Effector memory CD8-positive, alpha-beta T cell (primary cell): ENCODE measurements at places on chromosomes 5 and 9.
A peak's percentile ranks its signal among the peaks of the same experiment; 100 is the strongest.

- peaks cover 55% of the 10 kb centered on the region for H3K4me1 ChIP-seq
- peak; percentile 73 for DNase-seq
Observed at GRCh38 chr5:141605523-141606277, 13.1 kb downstream of the DIAPH1 start.

GRCh38 chr9:93231121-93231694 is 47.3 kb downstream of the WNK2 start:
- H3K27ac ChIP-seq: no peak overlapping the region
- no peak for DNase-seq
- H3K27me3 ChIP-seq: peaks cover 71% of the 10 kb centered on the region

GRCh38 chr9:132422574-132422973 is 12.6 kb downstream of the CFAP77 start:
- no peaks in the 10 kb centered on the region for H3K36me3 ChIP-seq
- no peaks in the 10 kb centered on the region for H3K4me1 ChIP-seq
- H3K27ac ChIP-seq: no peak overlapping the region
- H3K27me3 ChIP-seq: peaks cover 78% of the 10 kb centered on the region
- DNase-seq: no peak

- no peak for DNase-seq
- no peaks in the 10 kb centered on the region for H3K4me1 ChIP-seq
- no peaks in the 10 kb centered on the region for H3K36me3 ChIP-seq
Observed at GRCh38 chr5:59169081-59169767, 586.3 kb downstream of the RAB3C start.

GRCh38 chr5:75023368-75024159 is 28.8 kb downstream of the GCNT4 start:
- peak overlapping the region; percentile 80 for H3K27ac ChIP-seq
- DNase-seq: peak; percentile 36
- H3K4me3 ChIP-seq: peak overlapping the region; percentile 53
- no peaks in the 10 kb centered on the region for H3K27me3 ChIP-seq
- peaks cover 46% of the 10 kb centered on the region for H3K4me1 ChIP-seq

DNA sequence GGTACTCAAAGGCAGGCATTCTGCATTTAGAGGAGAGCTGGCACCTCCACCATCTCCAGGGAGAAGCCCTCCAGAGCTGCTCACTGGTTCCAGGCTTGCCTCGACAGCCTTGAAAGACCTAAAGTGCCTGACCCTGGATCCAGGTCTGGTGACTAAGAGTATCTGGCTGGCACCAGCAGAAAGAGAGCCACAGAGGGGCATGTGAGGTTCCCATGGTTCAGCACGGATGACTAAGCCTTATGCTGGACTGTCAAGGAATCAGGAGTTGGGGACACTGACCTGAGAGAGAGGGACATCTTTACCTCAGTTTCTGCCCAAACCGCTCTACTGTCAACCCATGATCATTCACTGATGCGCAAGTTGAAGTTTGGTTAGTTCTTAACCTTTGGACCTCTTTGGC is 3.0 kb downstream of the ACTL7A start:
- H3K4me3 ChIP-seq: no peak overlapping the region
- no peak overlapping the region for H3K27ac ChIP-seq
- H3K36me3 ChIP-seq: peaks cover 13% of the 10 kb centered on the region
- no peak for DNase-seq
- no peaks in the 10 kb centered on the region for H3K27me3 ChIP-seq

DNA sequence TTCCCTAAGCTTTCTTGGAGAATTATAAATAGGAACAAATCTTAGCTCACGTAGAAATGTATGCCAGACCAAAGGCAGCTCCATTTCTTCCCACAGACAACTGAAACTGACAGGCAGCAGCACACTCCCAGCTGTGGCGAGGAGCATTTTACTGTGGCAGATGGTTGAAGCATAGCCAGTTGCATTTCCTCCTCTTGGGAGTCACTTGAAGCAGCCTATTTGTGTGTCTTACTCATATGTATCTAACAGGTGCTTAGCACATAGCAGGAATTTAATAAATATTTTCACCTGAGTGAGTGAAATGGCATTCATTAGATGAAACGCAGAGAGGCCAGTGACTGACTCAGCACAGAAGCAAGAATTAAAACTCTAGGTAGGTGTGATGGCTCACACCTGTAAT is 12.3 kb upstream of the MTMR12 start:
- H3K36me3 ChIP-seq: no peaks in the 10 kb centered on the region
- H3K27ac ChIP-seq: no peak overlapping the region
- H3K27me3 ChIP-seq: no peaks in the 10 kb centered on the region
- no peak overlapping the region for H3K4me3 ChIP-seq
- DNase-seq: no peak

- H3K36me3 ChIP-seq: no peaks in the 10 kb centered on the region
- no peaks in the 10 kb centered on the region for H3K27me3 ChIP-seq
- no peak overlapping the region for H3K4me3 ChIP-seq
- no peaks in the 10 kb centered on the region for H3K4me1 ChIP-seq
Observed at GRCh38 chr5:145521066-145521465, 314.1 kb downstream of the PRELID2 start.

- peaks cover 3% of the 10 kb centered on the region for H3K4me1 ChIP-seq
- H3K4me3 ChIP-seq: peak overlapping the region; percentile 70
- no peak overlapping the region for H3K27ac ChIP-seq
- no peaks in the 10 kb centered on the region for H3K36me3 ChIP-seq
- peaks cover 72% of the 10 kb centered on the region for H3K27me3 ChIP-seq
Observed at GRCh38 chr9:96618209-96619123, 1.2 kb downstream of the CDC14B start.

GRCh38 chr9:121376214-121376830 is 6.3 kb upstream of the STOM start:
- H3K4me3 ChIP-seq: no peak overlapping the region
- peaks cover 15% of the 10 kb centered on the region for H3K4me1 ChIP-seq
- H3K36me3 ChIP-seq: no peaks in the 10 kb centered on the region
- no peak overlapping the region for H3K27ac ChIP-seq

DNA sequence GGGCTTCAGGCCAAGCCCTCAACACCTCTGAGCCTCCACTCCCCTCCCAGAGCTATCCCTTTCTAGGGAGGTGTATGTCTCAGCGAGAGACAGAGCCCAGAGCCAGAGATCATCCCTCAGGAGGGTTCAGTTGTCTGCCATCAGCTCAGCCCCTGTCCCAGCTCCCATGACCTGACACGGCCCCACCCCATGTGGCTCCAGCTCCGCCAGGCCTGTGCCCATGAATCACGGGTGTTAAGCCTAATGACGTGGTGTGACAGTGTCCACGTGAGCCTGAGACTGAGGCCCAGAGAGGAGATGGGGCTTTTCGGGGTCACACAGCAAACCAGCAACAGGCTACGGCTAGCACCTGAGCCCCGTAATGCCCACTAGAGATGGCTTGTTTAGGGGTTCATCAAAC is 60.9 kb upstream of the ORM1 start:
- H3K4me3 ChIP-seq: no peak overlapping the region
- H3K27ac ChIP-seq: no peak overlapping the region
- H3K36me3 ChIP-seq: no peaks in the 10 kb centered on the region
- H3K4me1 ChIP-seq: no peaks in the 10 kb centered on the region
- DNase-seq: no peak

DNA sequence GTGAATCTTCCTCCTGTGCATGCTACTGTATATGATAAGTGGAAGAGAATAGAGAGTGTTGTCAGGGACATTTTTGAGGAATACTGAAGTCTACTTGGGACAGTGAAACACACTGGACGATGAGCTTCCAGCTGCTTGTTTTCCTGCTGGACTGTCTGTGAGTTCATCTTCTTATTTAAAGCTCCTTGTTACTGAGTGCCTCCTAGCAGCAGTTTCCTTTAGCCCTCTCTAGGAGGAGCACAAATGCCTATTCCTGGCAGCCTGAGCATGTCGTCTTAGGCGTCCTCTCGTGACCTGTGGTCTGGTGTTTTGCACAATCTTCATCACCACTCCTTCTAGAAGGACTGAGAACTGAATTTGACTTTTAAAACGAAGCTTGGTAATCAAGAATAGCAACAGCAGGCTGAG is 43.8 kb downstream of the ANKRD33B start:
- DNase-seq: no peak
- H3K4me1 ChIP-seq: no peaks in the 10 kb centered on the region
- no peak overlapping the region for H3K4me3 ChIP-seq
- H3K27me3 ChIP-seq: peaks cover 9% of the 10 kb centered on the region
- peak overlapping the region; percentile 49 for H3K27ac ChIP-seq
- H3K36me3 ChIP-seq: peaks cover 3% of the 10 kb centered on the region

DNA sequence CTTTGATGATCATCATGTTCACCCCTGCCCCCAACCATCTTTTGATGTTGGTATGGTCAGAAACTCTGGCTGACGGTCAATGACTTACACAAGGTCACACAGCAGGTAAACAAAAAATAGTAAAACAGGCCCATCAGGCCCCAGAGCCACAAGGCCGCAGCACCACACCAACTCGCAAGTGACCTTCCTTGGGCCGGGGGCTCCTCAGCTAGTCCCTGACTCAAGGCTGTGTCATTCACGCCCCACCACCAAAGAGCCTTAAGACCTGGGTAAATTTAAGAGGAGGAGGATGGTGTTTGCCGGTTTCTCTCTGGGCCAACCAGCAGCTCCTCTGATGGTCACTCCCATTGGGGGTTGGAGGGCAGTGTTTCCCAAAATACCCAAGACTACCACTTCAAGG is 55.8 kb downstream of the PSMB7 start:
- no peak for DNase-seq
- peak overlapping the region; percentile 27 for H3K27ac ChIP-seq
- H3K27me3 ChIP-seq: no peaks in the 10 kb centered on the region
- peaks cover 20% of the 10 kb centered on the region for H3K36me3 ChIP-seq
- peaks cover 36% of the 10 kb centered on the region for H3K4me1 ChIP-seq
- H3K4me3 ChIP-seq: no peak overlapping the region

DNA sequence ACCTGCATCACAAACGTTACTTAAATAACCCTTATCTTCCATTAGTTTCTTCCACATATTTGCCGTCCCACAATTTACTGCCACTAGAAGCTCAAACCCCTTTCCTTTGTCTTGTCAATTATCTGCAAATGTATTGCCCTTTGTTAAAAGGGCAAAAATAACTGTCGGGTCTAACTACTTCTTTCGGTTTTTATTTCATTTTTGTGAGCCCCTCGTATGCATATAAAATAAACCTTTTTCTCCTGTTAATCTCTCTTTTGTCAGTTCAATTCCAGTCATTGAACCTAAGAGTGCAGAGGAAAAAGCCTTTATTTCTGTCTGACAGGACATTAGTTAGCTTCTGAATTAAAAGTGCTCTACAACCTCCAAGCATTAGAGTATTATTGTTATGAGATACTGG is 45.5 kb downstream of the TMEM215 start:
- no peaks in the 10 kb centered on the region for H3K4me1 ChIP-seq
- peaks cover 48% of the 10 kb centered on the region for H3K27me3 ChIP-seq
- H3K36me3 ChIP-seq: no peaks in the 10 kb centered on the region
- H3K4me3 ChIP-seq: no peak overlapping the region
- no peak for DNase-seq
